Mesothelial cell of epicardium (in vitro differentiated cells): ENCODE measurements at places on chromosomes 12 and 14.

GRCh38 chr14:64968651-64969050, 3.5 kb downstream of the RAB15 start:
- DNase-seq: no peak

GRCh38 chr12:132292328-132293319, 36.8 kb downstream of the GALNT9 start:
- no peak for DNase-seq

- no peak for DNase-seq
Measured at GRCh38 chr12:48084841-48085460, 20.9 kb downstream of the SENP1 start.

GRCh38 chr14:37047996-37048395, 124.4 kb downstream of the SLC25A21 start:
- DNase-seq: no peak

DNA sequence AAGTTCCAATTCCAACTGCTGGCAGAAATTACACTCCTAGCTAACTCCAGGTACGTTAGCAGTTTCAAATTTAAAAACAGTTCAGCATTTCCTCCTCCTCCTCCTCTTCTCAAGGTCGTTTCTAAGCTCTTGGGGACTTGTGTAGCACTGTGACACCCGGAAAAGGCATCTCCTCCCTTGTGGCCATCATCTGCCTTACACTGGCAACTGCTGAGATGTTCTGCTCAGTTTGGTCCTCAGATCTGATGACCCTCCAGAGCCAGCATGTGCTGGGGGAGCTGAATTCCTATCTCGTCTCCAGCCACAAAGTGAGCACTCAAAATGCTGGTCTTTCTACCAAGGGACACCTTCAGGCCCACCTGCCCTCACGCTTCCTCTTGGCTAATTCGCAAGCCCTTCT, 43.5 kb upstream of the CDKN3 start:
- no peak for DNase-seq

GRCh38 chr12:113903381-113903863, 62.7 kb downstream of the RBM19 start:
- no peak for DNase-seq

- DNase-seq: no peak
Measured at GRCh38 chr12:18171571-18171970, 81.6 kb upstream of the RERGL start.

DNA sequence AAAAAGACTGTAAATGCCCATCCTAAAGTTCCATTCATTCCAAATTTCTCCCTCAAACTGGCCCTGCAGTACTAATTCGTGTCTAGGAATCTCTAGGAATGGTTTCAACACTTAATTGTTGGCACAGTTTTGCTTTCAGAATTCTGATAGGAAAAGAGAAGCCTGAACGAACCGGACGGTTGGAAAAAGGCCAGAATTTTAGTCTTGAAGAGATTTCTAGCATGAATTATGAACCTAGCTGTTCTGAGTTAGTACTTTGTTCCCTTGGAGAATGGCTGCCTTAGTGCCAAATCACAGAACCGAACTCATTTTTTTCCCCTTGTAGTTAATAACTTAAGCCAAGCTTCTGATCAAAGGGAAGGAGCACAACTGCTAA, 262.6 kb downstream of the ADAMTS20 start:
- DNase-seq: no peak

GRCh38 chr12:127381681-127382080, 885.3 kb upstream of the TMEM132C start:
- no peak for DNase-seq

GRCh38 chr12:66808606-66809005, 129.7 kb upstream of the GRIP1 start:
- DNase-seq: no peak

DNA sequence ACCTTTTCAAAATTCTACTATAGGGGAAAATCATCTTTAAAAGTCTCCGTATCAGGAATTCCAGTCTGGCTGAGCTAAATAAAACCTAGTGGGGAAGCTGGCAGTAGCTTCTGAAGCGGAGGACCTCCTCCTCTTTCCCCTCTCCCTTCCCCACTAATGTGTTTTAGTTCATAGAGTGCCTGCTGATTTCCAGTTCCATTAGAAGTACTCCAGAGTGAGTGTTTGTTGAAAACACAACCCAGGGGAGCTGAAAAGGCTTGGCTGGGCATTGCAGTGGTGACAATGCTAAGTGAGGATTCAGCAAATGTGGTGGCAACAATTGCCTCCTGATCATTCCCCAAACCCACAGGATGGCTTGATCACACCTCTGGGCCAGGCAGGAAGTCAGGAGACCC, 144.2 kb upstream of the FRMD6 start:
- DNase-seq: no peak

DNA sequence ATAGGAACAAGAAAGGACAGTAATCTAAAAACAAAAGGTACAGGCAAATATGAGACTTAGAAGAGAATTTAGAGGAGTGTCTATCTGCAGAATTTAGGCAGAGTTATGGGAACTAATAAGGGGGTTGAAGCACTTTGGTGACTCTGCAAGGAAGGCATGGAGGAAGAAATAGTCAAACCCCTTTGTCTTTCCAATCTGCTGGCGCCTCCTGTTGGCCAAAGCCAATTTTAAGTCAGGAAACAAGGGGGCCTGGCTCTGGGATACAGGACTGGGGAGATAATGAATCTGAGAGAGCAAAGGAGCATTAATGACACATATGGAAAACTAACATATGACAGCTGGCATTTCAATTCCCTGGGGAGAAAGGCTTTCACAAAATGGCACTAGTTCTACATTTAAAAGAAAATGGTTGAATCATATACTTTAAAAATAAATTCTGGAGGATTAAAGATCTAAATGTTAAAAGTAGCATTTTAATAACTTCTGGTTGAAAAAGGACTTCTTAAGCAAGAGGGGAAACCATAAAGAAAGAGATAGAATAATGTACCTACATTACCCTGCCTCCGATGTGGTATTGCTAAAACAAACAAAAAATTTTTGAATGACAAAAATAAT, 48.5 kb upstream of the CSRP2 start:
- DNase-seq: no peak

DNA sequence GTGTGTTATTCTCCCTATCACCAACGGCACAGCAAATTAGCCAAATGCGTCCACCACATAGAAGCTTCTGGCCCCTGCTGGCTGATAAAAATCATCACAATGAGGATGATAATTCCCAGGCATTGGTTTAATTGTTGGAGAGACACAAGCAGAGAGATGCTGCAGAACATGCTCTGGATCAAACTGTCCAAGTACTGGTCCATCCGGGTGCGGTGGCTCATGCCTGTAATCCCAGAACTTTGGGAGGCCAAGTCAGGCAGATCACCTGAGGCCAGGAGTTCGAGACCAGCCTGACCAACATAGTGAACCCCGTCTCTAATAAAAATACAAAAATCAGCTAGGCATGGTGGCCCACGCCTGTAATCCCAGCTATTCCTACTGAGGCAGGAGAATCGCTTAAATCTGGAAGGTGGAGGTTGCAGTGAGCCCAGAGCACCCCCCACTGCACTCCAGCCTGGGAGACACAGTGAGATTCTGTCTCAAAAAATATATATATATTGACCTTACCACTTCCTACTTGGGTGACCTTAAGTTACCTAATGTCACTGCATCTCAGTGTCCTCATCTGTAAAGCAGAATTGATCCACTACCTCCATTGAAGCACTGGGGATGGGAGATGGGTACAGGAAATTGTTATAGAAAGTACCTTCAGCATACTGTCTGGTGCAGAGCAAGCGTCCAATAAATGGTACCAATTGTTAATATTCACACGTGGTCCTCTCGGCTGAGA, 83.7 kb upstream of the EGLN3 start:
- DNase-seq: no peak

DNA sequence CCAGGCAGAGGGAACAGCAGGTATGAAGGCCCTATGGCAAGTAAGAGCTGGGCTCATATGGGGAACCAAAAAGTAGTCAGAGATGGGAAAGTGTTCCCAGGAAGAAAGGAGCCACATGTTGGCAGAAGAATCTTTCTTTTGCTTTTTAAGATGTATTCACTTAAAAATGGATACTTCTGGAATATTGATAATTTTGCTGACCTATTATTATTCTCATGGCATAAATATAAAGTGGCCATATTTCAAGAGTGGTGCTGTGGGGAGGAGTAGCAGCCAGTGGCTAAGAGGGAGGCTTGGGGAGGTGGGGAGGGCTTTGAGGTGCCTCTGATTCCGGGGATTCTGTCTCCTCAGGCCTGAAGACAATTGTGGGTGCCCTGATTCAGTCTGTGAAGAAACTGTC, 108.2 kb downstream of the SCN8A start:
- DNase-seq: no peak

DNA sequence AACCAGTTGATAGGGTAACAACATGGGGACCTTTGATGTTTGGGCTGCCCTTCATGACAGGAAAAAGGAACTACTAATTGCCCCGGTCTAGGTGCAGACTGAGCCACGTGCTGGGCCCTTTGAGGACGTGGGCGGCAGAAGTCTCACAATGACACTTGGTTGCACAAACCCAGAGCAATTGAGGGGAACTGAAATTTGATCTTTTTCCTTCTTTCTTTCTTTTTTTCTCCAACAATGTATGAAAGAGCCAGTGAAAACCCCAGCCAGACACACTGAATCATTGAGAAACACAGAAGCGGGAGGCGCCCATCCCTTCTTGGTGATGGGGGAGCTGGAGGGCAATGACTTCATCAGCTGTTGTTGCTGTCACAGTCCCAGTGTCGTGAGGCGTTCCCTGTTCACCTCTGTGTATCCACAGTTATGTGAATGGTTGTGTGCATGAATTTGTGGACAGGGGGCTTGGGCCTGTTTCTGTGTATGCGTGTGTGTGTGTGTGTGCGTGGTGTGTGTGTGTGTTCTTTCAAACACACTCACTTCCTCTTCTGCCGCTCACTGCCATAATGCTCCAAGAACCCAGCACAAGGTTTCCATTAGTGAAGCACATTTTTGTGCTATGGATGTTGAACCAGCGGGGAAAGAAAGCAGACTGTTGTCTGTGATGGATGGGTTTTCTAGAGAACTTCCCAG, 137.5 kb upstream of the CCND2 start:
- DNase-seq: no peak

GRCh38 chr12:13849456-13849855, 131.9 kb downstream of the GRIN2B start:
- no peak for DNase-seq

- DNase-seq: no peak
Measured at GRCh38 chr14:31854508-31855075, 222.5 kb upstream of the ARHGAP5 start.

DNA sequence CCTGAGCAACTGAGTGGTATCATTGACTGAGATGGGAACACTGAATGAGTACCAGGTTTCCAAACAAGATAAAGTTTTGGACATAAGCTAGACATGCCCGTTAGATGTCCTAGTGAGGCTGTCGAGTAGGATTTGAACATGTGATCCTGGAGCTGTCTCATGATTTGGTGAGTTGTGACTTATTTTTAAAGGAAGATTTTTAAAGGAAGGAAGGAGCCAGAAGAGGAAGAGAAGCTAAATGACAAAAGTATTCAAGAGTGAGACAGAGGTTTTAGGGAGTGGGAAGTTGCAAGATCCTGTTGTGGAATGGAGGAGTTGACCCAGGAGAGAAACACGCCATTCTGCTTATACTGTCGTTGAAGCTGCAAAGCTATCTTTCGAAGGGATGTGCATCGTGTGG, 82.1 kb downstream of the SAMD4A start:
- DNase-seq: no peak

- DNase-seq: peak; percentile 43
Measured at GRCh38 chr14:73612339-73613045, at the start of gene ACOT6. Gene ACOT6, plus strand, starts transcription at chr14:73612517. Its CDS starts 55 bp downstream, at chr14:73612572.

- DNase-seq: no peak
Measured at GRCh38 chr12:5442251-5443006, 10.5 kb downstream of the NTF3 start.

DNA sequence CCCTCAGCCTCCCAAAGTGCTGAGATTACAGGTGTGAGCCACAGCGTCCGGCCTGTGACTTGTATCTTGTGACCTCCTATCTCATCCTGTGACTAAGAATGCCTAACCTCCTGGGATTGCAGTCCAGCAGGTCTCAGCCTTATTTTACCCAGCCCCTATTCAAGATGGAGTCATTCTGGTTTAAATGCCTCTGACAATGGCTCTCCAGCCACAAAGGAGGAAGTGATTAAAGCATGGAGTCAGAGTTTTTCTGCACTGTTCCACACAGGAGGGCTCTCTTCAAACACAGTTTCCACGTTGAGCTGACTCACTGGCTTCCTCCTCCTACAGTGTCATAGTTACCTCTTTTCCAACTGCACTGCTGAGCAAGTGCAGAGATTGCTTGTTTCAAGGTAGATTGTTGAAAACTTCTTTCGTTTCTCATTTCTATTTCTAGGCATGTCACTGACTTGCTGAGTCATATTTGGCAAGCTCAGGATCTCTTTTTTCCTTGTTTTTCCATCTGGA, 383.8 kb downstream of the PCNX1 start:
- no peak for DNase-seq

GRCh38 chr12:23758608-23759007, 190.9 kb downstream of the SOX5 start:
- no peak for DNase-seq

DNA sequence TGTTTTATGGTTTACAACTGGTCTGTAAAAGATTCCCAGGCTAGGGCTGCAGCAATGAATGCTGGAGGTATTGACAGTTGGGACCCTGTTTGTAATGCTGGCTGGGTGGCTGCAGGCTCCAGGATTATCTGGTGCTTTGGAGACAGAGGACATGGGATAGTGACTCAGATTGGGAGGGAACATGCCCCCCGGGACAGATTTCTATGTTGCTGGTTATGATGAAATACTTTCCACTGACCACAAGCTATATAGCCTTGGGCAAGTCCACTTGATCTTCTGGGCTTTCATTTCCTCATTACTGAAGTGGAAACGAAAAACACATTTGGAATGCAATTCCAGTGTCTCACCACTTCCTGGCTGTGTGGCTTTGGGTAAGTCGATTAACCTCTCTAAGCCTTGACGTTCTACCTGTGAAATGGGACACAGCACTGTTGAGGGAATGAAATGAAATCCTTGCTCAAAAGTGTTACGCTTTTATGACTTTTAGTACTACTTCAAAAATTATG, 6.3 kb upstream of the TPCN1 start:
- no peak for DNase-seq

- DNase-seq: no peak
Measured at GRCh38 chr12:7984900-7985299, 47.6 kb upstream of the FOXJ2 start.

DNA sequence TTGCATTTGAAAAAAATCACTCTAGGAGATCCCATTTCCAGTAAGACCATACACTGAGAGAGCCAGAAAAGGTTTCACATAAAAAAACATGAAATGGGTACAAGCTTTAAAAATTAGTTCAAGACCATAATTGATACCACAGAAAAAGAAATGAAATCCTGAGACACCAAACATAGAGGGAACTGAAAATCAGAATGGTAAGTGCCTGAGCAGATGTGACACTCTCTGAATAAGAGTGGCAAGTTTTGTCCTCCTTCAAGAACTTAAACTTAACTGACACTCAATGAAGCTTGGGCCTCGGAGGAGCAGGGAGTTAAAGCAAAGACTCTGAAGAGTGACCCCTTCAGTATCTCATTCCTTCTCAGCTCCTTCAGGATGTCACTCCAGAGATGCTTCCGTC, 23.2 kb upstream of the PTGDR start:
- DNase-seq: no peak

DNA sequence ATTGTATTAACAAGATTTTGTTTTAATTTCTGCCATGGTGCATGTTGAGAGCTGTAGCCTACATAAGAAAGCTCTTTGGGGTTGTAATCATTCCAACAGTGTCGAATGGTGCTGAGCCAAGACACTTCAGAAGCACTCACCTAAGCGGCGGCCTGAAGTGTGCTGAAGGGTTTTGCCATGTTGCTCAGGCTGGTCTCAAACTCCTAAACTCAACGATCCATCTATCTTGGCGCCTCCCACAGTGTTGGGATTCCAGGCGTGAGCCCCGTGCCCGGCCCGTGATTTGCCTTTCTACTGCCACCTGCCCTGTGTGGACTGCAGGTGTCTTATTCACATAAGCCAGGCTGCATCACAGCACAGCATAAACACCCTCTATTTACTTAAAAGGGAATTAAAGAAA, 48.9 kb downstream of the AMN start:
- DNase-seq: no peak
